ENCODE measurements at places on chromosomes 1 and 21.

DNA sequence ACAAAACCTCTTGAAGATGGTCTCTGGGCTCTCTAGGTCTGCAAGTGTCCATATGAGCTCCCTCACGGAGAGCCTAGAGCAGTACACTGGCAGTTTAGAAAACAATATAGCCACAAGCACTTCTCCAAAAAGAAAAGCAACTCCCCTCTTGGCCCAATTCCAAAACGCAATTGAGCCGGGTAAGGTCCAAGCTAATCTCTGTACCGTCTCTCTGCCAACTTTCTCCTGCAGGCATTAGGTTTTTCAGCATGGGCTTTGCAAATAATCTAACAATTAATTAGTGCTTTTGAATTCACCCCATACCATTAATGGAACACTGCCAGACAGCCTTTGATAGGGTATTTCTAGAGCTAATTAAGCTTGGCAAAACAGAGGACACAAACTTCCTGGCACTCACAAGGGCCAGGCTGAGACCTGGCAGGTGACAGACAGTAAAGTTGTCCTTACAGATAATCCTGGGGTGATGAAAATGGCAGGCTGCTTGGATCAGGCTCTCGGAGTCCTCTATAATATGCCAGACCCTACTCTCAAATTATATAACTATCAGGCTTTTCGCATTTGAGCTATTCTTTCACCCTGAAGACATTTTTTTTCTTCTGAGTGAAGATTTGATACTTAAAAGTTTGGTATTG lies 39.8 kb downstream of the TGFBR3 start:
- no peak for DNase-seq

GRCh38 chr1:100353071-100353801 lies 930 bp downstream of the CDC14A start:
- DNase-seq, result no peak

GRCh38 chr1:112806090-112806642 lies 91.0 kb upstream of the PPM1J start:
- DNase-seq, result no peak

DNA sequence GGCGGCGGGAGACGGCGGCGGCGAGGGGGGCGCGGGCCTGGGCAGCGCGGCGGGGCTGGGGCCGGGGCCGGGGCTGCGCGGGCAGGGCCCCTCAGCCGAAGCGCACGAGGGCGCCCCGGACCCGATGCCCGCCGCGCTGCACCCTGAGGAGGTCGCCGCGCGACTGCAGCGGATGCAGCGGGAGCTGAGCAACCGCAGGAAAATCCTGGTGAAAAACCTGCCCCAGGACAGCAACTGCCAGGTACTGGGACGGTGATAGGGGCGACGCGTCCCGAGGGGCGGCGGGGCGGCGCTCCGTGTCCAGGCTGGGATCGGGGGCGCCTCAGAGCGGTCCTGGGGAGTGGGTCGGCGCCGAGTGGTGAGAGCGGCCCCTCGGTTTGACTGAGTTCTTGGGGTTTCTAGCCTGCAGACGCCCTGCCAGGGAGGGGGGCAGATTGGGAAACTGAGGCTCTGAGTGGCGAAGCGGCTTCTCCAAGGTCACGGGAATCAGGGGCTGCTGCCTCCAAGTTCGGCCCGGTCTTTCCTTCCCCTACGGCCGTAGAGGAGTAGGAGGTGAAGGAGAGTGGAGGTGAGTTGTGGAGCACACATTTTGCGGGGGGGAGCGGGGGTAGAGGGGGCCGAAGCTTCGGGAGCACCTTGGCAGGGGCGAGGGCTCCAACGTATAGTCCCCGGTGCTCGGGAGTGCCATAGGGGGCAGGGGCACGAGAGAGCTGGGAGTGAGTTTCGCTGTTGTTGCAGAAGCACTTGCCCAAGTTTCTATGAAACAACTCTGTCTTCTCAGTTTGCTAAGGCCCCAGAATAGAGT lies 508 bp downstream of the RAVER2 start:
- DNase-seq, result no peak

GRCh38 chr1:84330125-84330984 lies 28.8 kb downstream of the SAMD13 start:
- DNase-seq, result no peak

GRCh38 chr1:224498574-224499170 lies 64.1 kb upstream of the WDR26 start:
- DNase-seq, result no peak

DNA sequence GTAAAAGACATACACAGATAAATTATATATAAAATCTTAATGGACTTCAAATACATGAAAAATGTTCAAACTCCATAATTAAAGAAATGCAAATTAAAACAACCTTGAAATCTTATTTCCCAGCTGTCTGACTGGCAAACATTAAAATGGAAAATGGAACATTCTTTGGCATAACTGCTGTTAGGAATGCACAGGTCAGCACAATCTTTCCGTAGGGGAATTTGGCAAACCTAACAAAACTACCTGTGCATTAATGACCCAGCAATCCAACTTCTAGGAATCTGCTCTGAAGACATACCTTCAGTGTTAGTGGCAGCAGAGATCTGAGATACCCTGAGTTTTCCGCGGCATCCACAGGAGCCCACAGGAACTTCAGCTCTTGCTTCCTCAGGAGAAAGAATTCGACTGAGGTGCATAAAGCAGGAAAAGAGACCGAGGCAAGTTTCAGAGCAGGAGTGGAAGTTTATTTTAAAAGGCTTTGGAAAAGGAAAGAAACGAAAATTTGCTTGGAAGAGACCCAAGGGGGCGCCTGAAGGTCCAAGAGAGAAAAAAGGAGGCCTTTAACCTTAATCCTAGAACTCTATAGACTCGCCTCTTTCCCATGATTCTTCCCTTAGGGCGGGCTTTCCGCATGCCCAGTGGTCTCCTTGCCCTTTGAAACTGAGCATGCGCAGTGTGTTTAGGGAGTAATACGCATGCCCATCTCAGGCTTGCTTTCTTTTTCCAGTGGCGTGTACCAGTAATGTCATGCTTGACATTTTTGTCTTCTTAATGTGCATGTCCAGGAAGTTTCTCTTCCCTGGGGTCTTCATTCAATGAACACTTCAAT lies 24.8 kb downstream of the LYPD8 start:
- no peak for DNase-seq

- no peak for DNase-seq
Measured at GRCh38 chr1:161258439-161259344, at the start of gene PCP4L1. PCP4L1 (plus strand) TSS chr1:161258745; CDS start chr1:161258975, 230 bp downstream.

DNA sequence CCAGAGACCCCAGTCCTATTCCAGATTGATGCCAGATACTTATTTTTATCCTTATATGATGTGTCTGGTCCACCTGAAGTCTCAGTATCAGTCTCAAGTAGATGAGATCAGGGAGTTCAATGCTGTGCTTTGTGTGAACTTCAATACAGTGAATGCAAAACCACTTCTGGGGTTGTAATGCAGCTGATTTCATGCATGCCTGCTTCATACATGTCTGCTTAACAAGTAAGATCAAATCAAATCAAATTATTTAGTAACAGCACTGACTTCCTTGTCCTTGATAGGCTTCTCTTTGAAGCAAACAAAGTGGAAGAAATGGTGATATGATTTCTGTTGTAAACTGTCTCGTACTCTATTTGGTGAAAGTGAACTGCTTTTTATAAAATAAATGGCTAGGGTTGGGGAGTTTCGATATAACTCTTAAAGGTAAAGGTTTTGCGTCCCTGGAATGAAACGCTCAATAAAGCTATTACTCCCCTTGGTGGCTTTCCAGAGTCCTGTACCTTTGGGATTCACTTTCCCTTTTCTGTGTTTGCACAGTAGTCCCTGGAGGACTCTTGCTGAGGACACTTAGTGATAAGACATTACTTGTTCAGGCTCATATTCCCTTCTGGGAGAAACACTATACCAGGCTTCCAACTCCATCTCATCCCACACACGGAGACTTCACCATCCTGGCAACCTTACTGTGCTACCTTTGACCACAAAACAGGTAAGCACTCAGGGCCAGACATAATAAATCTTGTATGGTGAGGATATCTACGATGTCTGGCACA lies 59.3 kb downstream of the FH start:
- DNase-seq, result no peak

DNA sequence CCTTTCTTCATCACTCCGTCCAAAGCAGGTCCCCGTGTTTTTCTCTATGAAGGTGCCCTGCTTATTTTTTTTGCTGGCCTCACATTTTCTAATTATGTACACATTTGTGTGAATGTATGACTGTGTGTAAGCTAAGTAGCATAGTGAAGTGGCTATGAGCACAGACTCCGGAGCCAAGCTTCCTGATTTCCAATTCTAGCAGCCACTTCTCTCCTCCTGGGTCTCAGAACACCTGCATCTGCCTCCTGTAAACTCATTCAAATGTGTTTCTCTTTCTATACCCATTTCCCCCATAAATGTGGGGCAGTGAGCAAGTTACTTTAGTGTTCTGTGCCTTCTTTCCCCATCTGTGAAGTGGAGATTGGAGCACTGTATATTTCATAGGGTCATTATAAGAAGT lies 2.1 kb downstream of the SLAMF6 start:
- DNase-seq, result no peak

- DNase-seq, result no peak
Measured at GRCh38 chr1:233750139-233750538, 136.2 kb downstream of the KCNK1 start.

DNA sequence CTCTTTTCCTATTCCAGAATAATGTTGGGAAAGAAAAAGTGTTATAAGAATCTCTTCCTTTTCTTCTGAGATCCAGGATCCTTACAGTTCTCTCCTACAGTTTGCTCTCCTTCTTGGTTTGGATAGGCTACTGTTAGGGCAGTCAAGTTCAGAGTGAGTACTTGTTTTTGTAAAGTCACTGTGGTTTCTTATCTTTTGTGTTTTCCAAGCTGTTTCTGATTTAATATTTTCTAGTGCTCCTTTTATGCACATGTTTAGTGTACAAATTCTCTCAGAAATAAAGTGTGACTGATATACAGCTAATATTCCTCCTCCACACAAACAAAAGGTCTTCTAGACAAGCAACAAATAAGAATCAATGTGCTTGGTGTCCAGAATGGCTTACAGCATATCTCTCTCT lies 107.7 kb downstream of the BACH1 start:
- no peak for DNase-seq

- DNase-seq, result no peak
Measured at GRCh38 chr1:5436808-5437207, 555.4 kb downstream of the NPHP4 start.

- no peak for DNase-seq
Measured at GRCh38 chr1:227006226-227006796, 66.2 kb downstream of the COQ8A start.

- no peak for DNase-seq
Measured at GRCh38 chr21:42433946-42434551, 30.3 kb downstream of the UBASH3A start.

GRCh38 chr1:202998836-202999750 lies 8.1 kb upstream of the TMEM183A start:
- peak; percentile 7 for DNase-seq

DNA sequence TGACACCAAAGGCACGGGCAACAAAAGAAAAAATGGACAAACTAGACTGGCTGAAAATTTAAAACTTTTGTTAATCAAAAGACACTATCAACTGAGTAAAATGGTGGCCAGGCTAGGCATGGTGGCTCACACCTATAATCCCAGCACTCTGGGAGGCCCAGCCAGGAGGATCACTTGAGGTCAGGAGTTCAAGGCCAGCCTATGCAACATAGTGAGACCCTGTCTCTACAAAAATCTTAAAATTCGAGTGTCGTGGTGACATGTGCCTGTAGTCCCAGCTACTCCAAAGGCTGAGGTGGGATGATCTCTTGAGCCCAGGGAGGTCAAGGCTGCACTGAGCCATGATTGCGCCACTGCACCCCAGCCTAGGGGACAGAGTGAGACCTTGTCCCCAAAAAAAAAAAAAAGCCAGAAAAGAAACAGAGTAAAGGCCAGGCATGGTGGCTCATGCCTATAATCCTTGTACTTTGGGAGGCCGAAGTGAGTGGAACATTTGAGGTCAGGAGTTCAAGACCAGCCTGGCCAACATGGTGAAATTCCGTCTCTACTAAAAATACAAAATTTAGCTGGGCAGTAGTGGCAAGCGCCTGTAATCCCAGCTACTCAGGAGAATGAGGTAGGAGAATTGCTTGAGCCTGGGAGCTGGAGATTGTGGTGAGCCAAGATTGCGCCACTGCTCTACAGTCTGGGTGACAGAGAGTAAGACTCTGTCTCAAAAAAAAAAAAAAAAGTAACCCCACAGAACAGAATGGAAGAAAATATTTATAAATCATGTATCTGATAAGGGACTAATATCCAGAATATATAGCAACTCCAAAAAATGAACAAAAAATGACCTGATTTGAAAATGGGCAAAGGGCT lies 8.0 kb downstream of the TUT4 start:
- DNase-seq, result no peak

GRCh38 chr1:214364786-214365295 lies 83.9 kb downstream of the SMYD2 start:
- no peak for DNase-seq

- DNase-seq, result peak; percentile 13
Measured at GRCh38 chr1:180964595-180964994, 51.9 kb downstream of the KIAA1614 start.

DNA sequence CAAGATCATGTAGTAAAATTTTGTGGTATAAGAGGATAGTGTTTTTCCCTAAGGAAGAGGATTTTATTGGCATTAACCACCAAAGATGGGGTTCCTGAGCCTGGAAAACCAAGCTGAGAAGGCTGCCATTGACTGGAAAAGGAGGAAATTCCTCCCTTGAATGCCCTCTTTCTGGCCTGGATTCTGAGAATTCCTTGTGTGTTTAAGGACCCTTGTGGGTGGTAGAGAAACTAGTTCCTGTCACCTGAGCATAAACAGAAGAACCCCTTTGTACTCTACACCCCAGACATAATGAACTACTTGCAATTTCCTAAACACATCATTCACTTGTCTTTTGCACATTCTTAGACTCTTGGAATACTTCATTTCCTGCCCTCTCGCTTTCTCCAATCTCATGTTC lies 33.1 kb upstream of the CEP350 start:
- DNase-seq, result no peak

All from cerebellar nuclear complex (tissue), 1 donor.